Stimulated activated CD4-positive, alpha-beta T cell treated with anti-CD3 and anti-CD28 coated beads, Interleukin-15, amount 100 ng/mL, for 24 hours (primary cell): ENCODE measurements at places on chromosomes 2 and 18.

DNA sequence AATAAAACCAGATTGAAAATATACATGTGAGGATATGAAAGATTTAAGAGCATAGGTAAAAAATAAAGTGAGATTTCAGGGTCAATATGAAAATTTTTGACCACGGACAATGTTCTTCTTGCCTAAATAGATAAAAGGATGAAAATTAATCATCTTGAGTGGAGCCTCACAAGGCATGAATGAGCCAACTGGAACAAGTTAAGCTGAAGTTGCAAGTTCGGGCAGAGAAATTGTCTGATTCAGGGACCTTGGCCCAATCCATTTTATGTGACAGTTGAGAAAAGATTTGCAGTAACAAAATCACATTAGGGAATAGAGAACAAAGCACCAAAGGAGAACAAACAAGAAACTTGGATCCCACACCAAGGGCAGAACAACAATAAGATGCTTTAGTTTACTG lies 305.3 kb downstream of the TMX3 start:
- DNase-seq, result no peak

- no peak for DNase-seq
Observed at GRCh38 chr2:8115966-8116365, 565.9 kb upstream of the ID2 start.

GRCh38 chr2:151071382-151071781 lies 190.3 kb downstream of the RBM43 start:
- DNase-seq, result no peak

DNA sequence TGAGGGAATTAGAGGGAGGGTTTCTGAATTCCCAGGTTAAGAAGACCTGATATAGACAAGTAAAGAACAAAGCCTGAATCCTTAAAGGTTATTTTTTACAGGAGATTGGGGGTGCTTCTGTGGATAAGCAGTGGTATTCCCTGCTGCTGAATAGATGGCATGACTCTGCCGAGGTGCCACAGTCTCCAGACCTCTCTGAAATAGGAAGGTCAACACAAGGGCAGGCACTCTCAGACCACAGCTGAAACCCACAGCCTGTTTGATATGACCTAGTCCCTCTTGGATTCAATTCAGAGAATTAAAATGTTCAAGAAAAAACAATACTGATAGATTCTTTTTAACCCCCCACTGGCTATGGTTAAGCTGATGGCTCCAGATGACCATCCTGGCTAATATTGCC lies 259.3 kb downstream of the PTGR3 start:
- no peak for DNase-seq

GRCh38 chr2:42545841-42546390 lies 22.5 kb upstream of the MTA3 start:
- no peak for DNase-seq

DNA sequence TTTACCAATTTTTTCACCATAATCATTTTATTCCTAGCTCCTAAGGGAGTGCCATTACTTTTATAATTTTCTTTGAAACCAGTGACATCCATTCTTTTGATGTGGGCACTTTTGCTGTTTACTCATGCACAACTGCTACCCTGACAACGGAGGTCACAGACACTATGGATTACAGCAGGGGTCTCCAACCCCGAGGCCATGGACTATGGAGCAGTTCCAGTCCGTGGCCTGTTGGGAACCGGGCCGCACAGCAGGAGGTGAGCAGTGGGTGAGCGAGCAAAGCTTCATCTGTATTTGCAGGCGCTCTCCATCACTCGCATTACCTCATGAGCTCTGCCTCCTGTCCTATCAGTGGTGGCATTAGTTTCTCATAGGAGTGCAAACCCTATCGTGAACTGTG lies 34.6 kb downstream of the PRPF40A start:
- no peak for DNase-seq

GRCh38 chr2:27627963-27628766 lies 647 bp downstream of the CCDC121 start:
- DNase-seq, result peak; percentile 23

GRCh38 chr2:124209441-124209840 lies 184.4 kb downstream of the CNTNAP5 start:
- no peak for DNase-seq

DNA sequence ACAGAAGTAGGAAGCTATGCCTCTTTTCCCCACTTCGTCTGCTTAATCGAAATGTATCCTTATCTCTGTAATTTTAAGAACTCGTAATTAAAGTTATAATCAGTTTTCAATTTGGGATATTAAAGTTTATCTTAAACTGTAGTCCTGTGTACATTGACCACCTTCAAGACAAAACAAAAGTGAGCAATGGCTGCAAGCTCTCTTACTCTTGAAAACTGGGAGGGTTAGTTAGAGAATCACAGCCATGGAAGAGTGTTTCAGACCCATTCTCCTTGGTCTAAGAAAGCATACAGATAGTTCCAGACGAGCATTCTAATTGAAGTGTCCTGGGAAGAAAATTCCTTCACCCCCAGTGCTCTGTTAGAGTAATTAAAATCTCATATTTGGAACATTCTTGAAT lies 2.0 kb downstream of the KCMF1 start:
- no peak for DNase-seq

- DNase-seq, result no peak
Observed at GRCh38 chr2:162925595-162925994, 87.0 kb upstream of the KCNH7 start.

DNA sequence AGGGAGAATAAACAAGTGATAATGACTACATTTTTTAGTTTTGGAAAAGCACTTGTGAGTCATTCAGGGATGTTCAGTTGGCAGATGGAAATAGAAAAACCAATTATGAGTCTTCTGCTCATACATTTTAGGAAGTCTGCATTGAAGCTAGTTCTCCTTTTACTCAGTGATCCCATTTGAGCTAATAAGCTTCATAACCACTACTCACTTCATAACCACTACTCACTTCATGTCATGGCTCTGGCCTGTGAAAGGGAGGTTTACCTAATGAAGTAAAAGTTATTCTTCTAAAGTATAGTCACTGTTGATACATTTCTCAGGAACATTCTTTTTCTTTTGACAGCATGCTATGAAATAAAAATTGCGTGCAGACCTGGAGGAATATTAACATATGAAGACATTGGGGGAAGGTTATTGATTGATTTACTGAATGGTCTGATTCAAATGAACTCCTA lies 948.7 kb downstream of the TSN start:
- DNase-seq, result no peak

DNA sequence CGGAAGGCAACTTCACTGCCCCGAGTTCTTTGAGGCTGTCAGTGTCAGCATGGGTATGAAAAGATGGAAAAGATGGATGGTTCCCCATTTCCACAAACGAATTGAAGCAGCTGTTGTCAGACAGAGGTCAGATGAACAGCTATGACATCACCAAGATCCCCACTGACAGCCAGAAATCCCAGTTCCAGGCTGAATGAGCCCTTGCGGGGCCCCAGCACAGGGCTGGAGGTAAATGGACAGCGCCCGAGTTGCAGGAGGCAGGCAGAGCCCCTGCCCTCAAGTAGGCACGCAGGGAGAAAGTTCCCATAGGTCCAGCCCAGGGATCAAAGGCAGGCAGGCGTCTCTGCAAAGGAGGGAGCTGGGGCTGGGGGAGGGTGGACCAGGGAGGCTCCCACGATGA lies 169.5 kb upstream of the AGAP1 start:
- no peak for DNase-seq

- DNase-seq, result no peak
Observed at GRCh38 chr18:62372156-62372555, 47.0 kb downstream of the TNFRSF11A start.

DNA sequence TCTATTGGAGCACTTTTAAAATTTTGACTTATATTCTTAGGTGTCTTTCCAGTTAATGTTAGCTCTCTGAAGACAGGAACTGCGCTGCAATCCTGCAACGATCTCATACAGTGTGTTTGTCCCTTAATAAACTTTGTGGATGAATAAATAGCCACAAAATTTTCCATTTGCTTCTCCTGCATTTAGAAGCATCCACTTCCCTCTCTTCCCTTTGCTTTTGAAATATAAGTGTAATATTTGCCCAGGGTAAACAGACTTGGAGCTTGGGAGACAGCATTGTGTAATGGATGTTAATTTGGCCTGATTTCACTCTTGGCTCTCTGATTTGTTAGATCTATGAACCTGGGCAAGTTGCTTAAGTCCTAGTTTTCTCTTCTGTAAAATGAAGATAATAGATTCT lies 58.2 kb upstream of the CD28 start:
- no peak for DNase-seq

GRCh38 chr2:233546101-233546500 lies 20.5 kb downstream of the USP40 start:
- no peak for DNase-seq

- DNase-seq, result no peak
Observed at GRCh38 chr18:13620206-13620672, 106.1 kb downstream of the FAM210A start.

GRCh38 chr2:33765122-33765521 lies 166.0 kb upstream of the FAM98A start:
- DNase-seq, result no peak
